ENCODE measurements at places on chromosomes 1 and 21.

- no peak for DNase-seq
Measured at GRCh38 chr1:151519667-151520066, 8.5 kb downstream of the CGN start.

DNA sequence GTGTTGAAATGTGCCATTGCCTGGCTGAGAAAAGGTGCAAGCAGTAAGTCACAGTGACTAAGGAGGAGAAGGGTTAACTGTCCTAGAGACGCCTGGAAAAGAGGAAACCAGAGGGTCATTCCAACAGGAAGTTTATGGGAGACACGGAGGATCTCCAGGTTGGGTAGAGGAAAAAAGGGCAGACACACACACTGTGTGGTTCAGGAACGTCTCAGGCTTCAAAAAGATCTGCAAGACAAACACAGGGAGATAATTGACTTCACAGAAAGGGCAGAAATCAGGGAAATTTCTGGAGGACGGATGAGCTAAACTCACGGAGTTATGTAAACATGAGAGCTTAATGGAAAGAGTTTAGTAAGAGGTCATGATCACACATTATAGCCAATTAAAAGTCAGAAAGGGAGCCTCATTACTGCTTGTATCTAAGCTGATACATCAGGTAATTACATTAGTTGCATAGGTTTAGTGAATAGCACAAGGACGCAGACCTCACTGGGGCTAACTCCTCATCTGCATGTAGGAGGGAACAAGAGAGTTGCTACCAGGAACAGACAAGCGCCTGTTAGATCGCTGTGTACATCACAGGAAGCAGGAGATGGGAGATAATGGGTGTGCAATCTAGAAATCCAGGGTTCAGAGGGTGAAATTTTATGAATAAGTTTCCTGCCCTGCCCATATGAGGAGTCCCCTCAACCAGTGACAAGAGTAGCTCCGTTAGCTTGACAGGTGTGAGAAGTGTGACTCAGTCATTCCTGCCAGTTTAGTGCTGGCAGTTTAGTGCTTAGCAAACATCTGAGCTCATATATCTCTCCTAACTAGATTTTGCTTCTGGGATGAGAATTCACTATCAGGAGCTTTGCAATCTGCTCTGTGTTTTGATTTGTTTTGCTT, 96.6 kb upstream of the TNR start:
- no peak for DNase-seq

DNA sequence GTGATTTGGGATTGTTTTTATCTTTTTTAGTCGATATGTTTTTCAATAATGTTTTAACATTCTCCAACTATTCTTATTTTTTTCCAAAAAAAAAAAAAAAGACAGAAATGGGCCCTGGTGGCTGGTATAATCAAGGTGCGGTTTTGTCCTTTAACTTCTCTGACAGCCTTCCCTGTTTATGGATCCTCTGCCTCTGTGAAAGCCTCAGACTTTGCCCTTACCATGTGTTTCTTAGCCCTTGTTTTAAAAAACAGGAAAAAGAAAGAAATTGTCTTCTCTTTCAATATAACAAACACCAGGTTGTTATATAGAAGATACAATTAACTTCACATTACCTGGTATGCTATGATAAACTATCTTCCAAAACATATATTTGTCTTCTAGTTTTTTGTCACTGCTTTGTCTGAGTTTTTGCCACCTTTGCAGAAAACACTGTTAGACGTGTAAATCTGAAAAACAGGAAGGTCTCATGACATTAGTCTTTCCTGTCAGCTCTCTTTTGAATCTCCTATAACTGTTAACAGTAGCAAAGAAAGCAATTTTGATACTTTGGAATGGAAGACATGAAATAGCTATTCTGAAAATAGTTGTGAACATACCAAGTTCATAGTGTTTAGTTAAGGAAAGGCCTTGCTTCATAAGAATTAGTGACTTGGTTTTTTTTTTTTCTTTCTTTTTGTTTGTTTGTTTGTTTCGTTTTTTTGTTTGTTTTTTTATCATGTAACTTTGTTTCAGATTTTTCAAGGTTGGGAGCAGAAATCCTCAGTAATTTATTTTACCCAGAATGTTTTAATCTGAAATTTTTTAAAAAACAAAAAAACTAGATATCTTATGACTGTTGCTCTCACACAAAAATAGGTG, 31.7 kb upstream of the CACYBP start:
- DNase-seq: no peak

DNA sequence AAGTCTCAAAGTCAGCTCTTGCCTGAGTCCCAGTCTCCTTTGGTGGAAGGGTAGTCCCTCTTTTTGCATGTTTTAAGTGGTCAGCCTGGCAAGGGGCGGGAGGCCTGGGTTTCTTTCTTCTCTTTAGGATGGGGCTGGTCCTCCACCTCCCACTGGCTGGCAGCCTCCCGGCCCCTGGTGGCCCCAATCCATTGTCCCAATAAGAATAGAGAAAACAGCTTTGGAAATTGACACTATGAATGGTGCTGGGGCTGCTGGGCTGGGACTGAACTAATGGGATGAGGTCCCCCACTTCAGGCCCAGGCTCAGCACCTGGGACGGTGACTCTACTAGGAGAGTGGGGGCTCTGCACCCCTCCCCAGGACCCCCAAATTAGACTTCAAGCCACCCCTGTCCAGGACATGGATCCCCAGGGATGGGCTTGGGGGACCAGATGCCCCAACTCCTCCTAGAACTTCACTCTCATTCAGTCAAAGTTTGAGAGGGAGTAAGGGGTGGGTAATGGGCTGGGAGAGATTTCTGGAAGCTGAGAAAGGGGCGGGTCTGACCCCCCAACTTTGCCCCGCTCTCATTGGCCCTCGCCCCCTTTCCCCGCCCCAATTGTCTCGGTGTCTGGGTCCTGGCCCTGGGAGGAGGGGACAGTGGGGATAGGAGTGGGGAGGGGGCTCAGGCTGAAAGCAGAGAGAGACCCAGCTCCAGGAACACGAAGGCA, 18.2 kb downstream of the SLC27A3 start:
- no peak for DNase-seq

GRCh38 chr1:4088676-4089075, 188.6 kb upstream of the C1orf174 start:
- no peak for DNase-seq

Measured in stimulated activated CD8-positive, alpha-beta memory T cell treated with anti-CD3 and anti-CD28 coated beads, Interleukin-4, amount 100 ng/mL, for 24 hours (primary cell).